ENCODE measurements at places on chromosomes 5 and 9.

DNA sequence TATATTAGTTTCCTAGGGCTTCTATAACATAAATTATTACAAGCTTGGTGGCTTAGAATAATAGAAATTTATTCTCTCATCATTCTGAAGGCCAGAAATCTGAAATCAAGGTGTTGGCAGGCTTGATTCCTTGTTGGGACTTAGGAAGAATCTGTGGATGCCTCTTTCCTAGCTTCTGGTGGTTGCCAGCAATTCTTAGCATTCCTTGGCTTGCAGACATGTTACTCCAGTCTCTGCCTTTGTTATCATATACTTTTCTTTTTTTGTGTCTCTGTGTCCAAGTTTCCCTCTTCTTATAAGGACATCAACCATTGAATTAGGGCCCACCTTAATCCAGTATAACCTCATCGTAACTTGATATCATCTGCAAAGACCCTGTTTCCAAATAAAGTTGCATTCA, 31.4 kb downstream of the CTNNA1 start:
- DNase-seq: no peak

GRCh38 chr5:146426853-146427618, 20.1 kb upstream of the TCERG1 start:
- no peak for DNase-seq

GRCh38 chr5:106417163-106417562, 1253.6 kb downstream of the EFNA5 start:
- DNase-seq: no peak

GRCh38 chr5:43338862-43339261, 25.6 kb upstream of the HMGCS1 start:
- no peak for DNase-seq

- no peak for DNase-seq
Observed at GRCh38 chr5:152622628-152623027, 217.5 kb upstream of the NMUR2 start.

All from left forelimb (tissue), 1 donor.